NCI-H2081 treated with DMSO at 0.1 percent for 48 hours (cell line): ENCODE measurements at places on chromosomes 4 and X.

GRCh38 chr4:14096396-14096965, 469.0 kb upstream of the BOD1L1 start:
- no peak for DNase-seq

DNA sequence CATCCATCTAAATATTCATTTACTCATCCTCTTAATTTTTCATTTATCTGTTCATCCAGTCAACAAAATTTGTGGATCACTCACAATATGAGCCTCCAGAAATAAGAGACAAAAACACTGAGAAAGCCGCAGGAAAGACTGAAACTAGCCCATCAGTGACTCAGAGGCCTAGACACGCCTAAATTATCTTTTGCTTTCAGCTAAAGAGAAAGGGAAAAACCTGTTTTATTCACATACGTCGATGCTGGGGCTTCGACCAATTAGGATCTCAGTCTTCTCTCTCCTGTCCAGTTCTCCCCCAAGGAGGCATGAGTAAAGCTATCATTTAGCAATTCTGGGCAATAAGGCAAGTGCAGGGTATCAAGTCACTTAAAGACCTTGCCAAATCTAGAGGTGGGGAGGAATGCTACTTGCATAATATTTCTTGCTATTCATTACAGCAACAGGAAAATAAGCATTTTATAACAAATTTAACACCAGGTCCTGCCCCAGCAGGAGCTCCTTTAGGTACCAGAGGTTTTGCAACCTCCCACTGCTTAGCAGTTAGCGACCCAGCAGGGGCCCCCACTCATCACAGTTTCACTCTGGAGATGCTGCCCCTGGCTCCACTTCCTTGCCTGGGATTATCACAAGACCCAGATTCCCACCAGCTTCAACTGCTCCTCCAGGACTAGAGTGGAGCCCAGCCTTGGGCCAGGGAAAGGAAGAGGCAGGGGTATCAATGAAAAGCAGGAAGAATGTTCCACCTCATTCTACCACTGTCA, 30.1 kb upstream of the TMEM154 start:
- DNase-seq = no peak

DNA sequence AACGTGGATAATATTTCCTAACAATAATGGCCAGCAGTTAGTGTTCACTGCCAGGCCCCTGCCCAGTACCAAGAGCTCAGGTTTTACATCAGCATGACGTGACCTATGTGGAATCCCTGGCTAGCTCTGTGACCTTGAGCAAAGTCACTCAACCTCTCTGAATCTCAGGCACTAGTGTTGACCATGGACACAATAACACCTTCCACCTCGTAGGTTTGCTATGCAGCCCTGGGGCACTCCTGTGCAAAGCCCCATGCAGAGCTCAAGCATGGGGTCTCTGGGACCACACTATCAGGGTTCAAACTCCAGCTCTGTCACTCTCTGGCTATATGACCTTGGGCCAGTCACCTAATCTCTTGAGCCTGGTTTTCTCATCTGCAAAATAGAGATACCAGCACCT, 38.7 kb upstream of the MSX1 start:
- DNase-seq = no peak

DNA sequence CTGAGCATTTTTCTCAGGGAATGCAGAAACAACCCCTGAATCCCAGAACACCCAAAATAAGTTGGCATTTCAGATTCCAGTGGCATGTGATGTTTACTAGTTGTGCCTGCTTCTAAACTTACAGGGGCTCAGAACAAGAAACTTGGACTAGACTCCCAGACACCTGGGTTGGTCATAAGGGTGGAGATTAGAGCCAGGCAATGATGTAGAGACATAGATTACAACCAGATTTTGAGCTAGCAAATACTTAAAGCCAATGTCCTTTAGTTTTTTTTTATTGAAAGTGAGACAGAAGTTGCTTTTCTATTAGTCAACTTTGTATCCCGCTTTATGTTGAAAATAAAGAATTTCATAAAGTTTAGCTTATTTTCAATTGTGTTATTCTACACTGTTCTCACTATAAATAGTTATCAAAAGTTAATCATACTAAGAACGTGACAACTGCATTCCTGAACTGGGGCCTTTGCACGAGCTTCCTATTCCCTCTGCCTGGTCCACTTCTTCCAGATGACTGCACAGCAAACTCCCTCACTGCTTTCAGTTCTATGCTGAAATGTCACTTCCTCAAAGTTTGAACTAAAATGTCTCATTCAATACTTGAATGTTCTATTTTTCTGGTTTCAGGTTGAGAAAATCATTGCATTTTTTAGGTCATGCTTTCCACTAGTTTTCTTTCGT, 224.7 kb upstream of the PPP1R2C start:
- no peak for DNase-seq

DNA sequence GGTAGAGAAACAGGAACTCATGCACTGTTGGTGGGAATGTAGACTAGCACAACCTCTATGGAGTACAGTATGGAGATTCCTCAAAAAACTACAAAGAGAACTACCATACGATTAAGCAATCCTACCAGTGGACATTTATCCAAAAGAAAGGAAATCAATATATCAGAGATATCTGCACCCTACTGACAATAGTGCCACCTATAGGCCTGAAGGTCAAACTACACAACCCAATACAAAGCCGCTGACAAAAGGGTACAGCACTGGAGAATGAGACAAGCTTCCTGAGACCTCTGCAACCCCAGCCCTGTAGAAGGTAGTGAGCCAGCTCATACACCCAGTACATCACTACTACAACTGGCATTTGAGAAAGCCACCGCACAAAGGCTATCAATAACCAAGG, 67.1 kb downstream of the CBR4 start:
- no peak for DNase-seq

GRCh38 chrX:65034668-65035445, 58.6 kb upstream of the ZC4H2 start:
- no peak for DNase-seq

GRCh38 chr4:186854256-186854655, 130.6 kb upstream of the FAT1 start:
- no peak for DNase-seq

GRCh38 chrX:46918434-46918833, 6.2 kb downstream of the JADE3 start:
- DNase-seq = no peak

DNA sequence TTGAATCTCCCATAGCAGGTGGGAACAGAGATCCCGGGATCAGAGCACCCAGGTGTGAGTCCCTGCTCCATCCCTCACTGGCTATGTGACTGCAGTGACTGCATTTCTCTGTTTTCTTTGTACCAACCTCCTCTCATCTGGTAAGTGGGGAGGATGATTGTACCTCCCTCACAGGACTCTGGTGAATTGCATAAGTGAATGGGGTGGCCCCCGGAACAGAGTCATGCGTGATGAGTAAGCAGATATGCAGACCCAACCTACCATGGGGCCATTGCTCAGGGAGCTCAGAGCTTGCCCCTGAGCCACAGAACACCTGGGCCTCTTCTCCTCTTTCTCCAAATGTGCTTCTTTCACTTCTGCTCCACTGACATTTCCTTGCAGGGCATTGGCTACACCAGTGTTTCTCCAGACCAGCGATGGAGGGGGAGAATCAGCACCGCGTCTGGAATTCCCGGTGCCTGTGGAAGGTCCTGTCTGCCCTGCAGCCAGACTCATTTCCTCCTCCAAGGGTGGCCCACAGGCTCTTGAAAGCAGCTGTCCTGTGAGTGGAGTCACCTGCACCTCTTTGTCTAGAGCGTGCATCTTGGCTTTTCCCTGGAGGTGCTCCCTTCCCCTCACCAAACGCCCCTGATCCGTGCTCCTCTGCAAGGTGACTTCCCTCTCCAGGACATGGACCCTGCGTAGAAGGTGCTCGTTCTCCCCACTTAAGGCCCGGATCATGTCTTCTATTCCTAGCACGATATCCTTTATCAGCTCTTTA, 30.0 kb downstream of the C4orf50 start:
- no peak for DNase-seq

DNA sequence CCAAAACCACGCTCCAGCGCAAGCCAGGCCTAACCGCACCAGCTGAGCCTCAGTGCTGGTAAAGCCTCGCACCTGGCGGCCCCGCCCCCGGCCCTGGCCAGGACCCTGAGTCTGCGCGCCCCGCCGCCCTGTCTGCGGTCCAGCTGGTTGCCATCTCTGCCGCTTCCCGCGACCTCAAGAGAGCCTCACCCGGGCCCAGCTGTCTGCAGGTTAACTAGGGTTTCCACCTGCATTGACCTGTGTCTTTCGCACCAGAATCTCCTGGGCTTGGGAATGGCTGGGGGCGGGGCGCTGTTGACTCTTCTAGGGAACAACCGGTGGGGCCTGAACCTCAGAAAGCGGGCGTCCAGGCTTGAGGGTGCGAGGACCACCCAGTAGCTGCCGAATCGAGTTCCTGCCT, 207.7 kb upstream of the PRPS2 start:
- DNase-seq = no peak

- DNase-seq = no peak
These were observed 396.4 kb upstream of the TRAM1L1 start for GRCh38 chr4:117481742-117482141.

DNA sequence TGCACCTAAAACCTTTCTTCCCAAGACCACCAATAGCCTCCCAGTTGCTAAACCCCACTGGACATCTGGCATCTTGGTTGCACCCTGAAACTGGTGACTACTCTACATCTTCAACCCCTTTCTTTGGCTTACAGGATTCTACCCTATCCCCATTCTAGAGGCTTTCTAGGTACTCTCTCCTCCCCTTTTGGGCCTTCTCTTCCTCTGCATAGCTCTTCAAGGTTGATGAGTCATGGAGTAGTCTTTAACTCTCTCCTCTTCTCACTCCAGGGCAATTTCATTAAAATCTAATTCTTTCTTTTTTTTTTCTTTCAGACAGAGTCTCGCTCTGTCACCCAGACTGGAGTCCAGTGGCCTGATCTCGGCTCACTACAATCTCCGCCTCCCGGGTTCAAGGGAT, 16.8 kb downstream of the APOO start:
- no peak for DNase-seq

- no peak for DNase-seq
These were observed 109.4 kb upstream of the CBLL2 start for GRCh38 chrX:22163326-22163725.

DNA sequence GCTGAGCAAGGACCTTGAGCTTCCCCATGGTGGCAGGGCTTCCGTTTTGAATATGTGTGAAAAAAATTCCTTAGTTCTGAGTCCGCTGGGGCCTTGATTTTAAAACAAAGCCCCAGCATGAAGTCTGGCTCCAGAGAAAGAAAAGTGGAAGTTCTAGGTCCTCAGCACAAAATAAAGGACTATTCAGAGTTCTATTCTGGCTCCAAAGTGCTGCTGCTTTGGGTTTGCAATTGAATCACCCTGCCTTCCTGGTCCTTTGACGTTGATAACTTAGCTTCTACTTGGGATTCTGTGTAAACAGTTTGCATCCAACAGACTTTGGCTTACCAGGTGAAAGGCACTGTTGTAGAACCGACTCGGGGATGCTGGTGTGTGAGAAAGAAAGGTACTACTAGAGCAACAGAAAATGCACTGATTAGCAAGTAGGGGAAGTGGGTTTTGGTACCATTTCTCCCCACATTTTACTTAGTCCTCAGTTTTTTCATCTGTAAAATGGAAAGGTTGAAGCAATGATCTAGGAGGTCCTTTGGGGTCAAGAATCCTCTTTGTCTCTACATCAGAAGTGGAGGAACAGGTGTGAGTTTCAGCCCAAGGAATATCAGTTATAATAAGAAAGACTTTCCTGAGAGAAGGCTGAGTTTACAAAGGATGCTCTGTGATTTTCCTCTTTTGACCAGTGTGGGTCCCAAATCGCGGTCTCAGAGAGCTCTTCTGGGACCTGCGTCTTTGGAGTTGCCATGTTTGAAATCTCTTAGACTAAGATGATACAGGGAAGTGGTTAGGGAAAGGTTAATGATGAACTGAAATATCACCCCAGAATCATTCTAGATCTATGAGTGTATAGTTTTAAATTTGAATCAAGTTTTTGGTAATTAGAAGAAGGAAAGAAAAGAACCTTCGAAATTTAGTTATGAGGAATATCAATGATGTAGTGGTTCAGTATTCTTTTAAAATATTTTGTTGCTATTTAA, 28.2 kb downstream of the IGFBP7 start:
- no peak for DNase-seq

DNA sequence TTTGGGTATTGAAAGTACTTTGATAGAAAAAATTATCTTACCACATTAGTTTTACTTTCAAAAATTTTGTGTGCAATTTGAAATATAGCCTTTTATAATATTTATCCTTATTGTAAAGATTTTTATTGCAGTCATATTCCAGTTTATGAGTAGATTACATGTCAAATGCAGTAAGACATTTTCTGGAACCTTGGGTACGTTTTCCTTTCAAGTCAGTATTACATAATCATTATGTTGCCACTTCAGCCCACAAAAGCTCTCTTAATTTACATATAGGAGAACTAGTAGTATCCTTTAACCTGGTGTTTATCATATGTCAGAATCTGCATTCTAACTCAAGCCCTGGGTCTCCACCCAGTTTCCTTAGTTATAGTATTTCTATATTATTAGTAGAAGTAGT, 98.5 kb downstream of the CENPC start:
- DNase-seq = no peak

GRCh38 chr4:132195176-132195575, 953.9 kb upstream of the PCDH10 start:
- DNase-seq = no peak

DNA sequence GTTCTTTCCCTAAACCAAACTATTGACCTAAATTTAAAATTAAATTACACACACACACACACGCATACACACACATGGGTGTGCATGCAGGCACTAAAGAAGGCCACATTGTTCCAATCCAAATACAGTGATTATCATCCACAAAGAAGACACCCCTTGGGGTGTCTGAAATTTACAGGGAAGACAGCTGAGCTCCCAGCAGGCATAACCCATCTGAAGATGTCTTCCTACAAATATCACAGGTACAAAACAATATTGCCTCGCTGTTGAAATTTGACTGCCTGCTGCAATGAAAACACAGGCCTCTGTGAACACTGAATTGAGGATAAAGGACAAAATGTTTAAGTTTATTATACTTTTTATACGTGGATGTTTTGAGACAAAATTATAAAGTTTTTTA, 50.2 kb upstream of the SLC7A11 start:
- no peak for DNase-seq

DNA sequence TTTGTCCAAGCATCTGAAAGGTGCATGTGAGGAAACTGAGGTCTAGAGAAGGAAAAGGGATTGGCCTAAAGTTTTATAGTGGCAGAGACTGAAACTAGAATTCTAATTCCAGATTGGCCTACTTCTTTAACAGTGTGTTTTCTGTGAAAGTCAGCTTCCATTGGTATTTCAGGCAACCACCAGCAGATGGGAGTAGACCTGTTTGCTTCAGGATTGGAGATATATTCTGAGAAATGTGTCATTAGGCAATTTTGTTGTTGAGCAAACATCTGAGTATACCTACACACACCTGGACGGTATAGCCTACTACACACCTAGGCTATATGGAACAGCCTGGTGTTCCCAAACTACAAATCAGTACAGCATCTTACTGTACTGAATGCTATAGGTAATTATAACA, 207.3 kb upstream of the RADX start:
- no peak for DNase-seq

GRCh38 chr4:5781691-5782090, 70.7 kb downstream of the EVC start:
- DNase-seq = no peak
